Sigmoid colon (tissue), 7 donors: ENCODE measurements at places on chromosomes 6 and 20. TPM values are rescaled to one million over a fixed set of nuclear protein-coding genes. Genes with fewer than 3 reads are reported as not detected.

- DNase-seq, result no peak
- no peak overlapping the region for H3K27ac ChIP-seq
- H3K4me3 ChIP-seq, result no peak overlapping the region
- no peaks in the 10 kb centered on the region for H3K27me3 ChIP-seq
- no peaks in the 10 kb centered on the region for H3K36me3 ChIP-seq
- H3K4me1 ChIP-seq, result no peaks in the 10 kb centered on the region
These were observed 38.5 kb upstream of the CAP2 start for GRCh38 chr6:17354700-17355403.

DNA sequence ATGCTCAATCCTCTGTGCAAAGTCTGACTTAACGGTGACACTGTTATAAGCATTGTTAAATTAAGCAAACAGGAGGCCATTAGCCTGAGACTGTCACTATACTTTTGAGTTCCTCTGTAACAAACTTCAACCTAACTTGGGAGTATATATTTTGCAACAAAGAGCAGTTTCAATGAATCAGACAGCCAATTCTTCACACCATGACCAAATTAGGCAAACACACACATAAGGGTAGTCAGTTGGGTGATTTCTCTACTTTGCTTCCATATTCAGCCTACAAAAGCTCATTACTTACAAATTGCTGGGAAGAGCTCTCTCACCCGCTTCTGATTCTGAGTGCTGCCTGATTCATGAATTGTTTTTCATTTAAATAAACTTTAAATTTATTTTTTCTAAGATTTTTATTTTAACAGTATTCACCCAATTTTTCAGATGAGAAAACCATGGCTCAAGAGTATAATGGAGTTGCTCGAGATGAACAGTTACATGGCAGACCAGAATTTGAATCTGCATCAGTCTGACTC is 60.5 kb downstream of the HACE1 start:
- H3K27me3 ChIP-seq, result no peaks in the 10 kb centered on the region
- H3K4me1 ChIP-seq, result no peaks in the 10 kb centered on the region
- H3K36me3 ChIP-seq, result no peaks in the 10 kb centered on the region
- DNase-seq, result no peak

AVP gene
- total RNA-seq, result not detected

- no peaks in the 10 kb centered on the region for H3K27me3 ChIP-seq
- no peak overlapping the region for H3K4me3 ChIP-seq
- H3K4me1 ChIP-seq, result peaks cover under 1% of the 10 kb centered on the region
- DNase-seq, result no peak
These were observed 138.9 kb upstream of the NUP153 start for GRCh38 chr6:17845598-17845997.

DNA sequence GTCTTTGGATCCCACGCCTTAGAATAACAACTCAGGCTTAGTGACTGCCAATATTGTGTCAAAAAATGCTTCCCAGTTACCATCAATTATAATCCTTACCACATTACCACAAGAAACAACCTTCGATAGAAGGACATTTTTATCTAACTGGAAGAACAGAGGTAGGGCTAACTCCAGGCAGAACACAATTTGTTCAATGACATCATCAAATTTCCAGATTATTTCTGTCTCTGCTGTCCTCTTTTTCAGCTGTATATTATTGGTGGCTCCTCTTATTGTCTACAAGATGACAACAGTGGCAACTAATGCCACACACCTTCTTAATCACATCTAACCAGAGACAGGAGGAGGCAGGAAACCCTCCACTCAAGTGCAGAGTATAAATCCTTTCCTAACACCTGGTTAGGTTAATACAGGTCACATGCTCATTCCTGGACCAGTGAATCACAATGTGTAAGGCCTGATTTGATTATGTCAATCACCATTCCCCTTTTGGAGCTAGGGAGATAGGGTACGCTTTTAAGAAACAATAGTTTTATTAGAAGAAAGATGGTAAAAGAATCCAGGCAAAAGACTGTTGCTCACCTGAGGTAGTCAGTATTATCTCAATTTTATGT is 18.0 kb downstream of the KHDC1L start:
- DNase-seq, result no peak
- no peaks in the 10 kb centered on the region for H3K27me3 ChIP-seq
- H3K4me1 ChIP-seq, result no peaks in the 10 kb centered on the region
- no peak overlapping the region for H3K4me3 ChIP-seq
- H3K36me3 ChIP-seq, result no peaks in the 10 kb centered on the region

EYA4 gene
- 6.4 TPM for total RNA-seq

TMEM151B gene
- 1.1 TPM for total RNA-seq

CLVS2 gene
- 7.5 TPM for total RNA-seq
